ENCODE measurements at places on chromosomes 2 and 18.

DNA sequence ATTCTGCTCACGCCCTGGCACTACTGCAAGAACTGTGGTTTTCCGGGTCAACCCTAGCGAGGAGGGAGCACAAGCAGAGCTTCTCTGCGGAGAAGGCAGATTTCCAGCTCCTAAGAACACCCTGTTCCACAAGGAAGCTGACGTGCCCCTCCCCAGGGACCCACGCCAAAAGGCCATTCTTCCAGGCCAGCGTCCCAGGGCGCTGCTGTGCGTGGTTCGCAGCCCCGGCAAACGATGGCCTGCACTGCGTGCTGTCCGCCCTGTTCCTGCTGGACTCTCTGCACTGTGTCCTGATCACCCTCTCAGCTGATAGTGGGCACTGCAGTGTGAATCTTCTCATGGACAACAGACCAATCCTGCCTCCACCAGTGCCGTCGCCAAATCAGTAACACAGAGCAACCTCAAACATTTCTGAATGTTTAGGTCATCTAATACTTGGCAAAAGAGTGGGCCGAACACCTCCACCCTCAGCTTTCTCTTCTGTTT, 49.1 kb downstream of the ADI1 start:
- DNase-seq, result peak; percentile 58

GRCh38 chr2:113857464-113857863, 32.4 kb upstream of the ACTR3 start:
- no peak for DNase-seq

GRCh38 chr2:179612591-179613298, 248.7 kb downstream of the ZNF385B start:
- no peak for DNase-seq

DNA sequence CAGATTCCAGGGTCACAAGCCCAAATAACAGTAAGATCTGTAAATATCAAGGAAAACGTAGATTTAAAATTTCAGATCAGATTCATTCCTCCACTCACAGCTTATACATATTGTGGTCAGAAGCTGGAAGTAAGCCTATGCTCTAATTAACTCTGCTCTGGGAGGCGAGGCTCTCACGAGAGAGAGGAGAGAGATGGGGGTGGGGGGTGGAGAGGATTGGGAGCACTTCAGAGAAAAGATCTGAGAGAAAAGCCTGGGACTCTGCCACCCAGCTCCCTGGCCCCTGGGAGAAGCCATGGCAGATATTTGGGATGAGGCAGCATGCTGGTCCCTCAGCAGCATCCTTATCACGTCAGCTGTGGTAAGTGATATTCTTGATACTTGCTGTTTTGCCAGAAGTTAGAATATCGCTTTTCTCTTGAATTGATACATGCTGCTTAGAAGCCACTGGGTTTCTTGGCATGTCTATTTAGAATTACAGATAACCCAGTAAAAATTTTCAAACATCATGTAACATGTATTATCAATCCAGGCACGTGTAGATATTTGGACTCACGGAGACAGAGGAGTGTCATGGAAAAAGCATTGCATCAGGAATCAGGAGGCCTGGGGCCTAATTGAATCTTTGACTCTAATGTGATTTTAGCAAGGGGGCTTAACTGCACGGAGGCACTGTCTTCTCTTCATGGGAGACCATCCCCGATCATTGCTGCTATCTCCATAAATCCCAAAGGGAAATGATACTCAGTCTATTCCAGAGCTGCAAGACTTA, 265.4 kb downstream of the HRH4 start:
- DNase-seq, result no peak

- peak; percentile 25 for DNase-seq
Observed at GRCh38 chr2:219073413-219074129, 12.8 kb upstream of the IHH start.

- DNase-seq, result no peak
Observed at GRCh38 chr18:79754831-79755351, 42.8 kb upstream of the KCNG2 start.

DNA sequence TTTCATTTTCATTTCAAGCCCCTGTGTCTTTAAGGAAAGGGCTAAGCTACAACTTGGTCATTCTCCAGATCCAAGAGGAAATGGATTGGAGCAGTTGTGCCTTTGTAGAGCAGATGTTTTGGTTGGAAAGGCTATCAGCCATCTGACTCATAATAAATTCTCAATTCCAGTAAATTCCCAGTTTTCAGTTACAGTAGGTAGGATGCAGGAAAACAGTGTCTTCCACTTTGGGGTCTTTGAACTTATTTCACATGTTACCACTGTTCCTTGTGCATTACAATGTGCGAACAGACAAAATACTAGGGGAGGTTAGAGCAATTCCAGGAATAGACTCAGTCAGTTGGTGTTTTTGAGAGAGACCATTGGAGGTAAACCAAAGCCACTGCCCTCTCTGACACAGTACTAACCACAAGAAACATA, 211.9 kb downstream of the BABAM2 start:
- DNase-seq, result peak; percentile 27

DNA sequence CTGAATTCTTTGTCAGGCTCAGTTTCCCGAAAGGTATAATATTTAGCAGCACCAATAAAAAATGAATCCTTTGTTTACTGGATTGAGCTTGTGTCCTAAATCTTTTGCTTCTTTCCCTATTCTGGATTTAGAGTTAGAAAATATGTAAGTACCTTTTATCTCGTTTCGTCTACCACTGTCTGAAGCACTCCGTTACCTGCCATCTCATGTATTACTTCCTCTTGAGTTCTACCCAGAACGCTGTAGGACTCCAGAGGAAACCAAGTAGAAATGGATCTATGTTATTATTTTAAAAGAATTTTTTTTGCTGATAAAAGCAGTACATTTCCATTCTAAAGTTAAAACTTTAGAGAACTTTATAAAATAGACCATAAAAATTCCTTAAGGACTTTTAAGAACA, 13.5 kb downstream of the ANKRD12 start:
- DNase-seq, result no peak

- DNase-seq, result no peak
Observed at GRCh38 chr2:176242276-176242675, 27.0 kb upstream of the MTX2 start.

- DNase-seq, result peak; percentile 27
Observed at GRCh38 chr18:79092874-79093273, 23.7 kb downstream of the ATP9B start.

GRCh38 chr2:240611601-240612210, 13.6 kb upstream of the GPR35 start:
- DNase-seq, result no peak

GRCh38 chr18:43588838-43589237, 311.5 kb upstream of the SYT4 start:
- DNase-seq, result no peak

DNA sequence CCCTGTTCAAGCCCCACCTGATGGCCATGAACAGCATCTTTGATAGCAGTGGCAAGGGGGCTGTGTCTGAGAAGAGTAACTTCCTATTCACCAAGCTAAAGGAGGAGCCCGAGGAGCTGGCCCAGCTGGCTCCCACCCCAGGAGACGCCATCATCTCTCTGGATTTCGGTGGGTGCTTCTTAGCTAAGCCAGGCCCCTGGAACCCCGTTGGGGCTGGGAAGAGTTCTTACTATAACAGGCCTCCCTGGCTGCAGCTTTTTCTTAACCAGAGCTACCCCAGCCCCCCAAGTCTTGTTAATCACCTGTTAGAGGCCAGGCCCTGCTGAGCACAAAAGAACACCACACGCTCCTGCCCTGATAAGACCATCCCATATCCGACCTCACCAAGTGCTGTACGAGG, 79.4 kb downstream of the EPAS1 start:
- DNase-seq, result no peak

GRCh38 chr2:181872178-181872577, 19.4 kb upstream of the ITPRID2 start:
- DNase-seq, result no peak

GRCh38 chr2:204359076-204359475, 186.2 kb upstream of the PARD3B start:
- no peak for DNase-seq

DNA sequence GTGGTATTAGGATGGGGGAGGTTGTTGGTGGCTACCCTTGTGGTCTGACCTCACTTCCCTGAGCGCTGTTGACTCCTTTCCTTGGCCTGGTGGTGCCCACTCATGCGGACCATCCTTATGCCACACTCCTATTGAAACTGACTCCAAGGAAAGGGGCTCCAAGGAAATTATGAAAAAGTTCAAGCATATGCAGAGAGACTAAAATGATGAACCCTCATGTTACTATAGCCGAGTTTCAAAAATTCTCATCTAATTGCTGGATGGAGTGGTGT, 96.2 kb upstream of the STPG4 start:
- no peak for DNase-seq

DNA sequence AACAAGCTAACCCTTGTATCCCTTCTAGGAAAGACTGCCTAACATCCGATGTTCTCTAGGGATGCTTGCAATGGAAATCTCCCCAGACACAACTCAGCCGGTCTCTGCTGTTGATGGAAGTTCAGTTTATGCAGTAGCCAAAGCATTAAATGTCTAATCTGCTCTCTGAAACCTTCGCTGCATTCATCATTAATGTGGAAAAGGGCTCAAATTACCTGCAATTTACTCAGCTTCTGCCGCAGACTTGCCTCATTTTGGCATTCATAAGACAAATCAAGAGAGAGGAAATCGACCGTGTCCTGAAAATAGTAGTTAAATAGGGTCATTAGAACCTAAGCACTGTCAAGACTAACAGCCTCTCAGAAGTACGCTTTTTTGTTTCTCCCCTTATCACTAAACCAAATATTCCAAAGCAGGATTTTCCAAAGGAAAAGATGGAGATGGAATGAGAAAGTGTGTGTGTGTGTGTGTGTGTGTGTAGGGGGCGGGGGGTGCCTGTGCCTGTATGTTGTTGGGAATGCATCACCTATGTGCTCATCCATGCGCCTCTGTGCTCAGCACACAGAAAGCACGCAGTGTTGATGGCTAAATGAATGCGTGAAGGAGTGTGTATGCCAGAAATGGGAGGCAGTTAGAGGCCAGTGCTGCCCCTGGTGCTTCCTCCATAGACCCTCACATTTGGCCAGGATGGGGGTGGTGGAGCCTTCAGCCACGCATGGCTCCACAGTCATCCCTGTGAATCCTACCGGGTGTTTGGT, 7.4 kb downstream of the LCT start:
- no peak for DNase-seq

DNA sequence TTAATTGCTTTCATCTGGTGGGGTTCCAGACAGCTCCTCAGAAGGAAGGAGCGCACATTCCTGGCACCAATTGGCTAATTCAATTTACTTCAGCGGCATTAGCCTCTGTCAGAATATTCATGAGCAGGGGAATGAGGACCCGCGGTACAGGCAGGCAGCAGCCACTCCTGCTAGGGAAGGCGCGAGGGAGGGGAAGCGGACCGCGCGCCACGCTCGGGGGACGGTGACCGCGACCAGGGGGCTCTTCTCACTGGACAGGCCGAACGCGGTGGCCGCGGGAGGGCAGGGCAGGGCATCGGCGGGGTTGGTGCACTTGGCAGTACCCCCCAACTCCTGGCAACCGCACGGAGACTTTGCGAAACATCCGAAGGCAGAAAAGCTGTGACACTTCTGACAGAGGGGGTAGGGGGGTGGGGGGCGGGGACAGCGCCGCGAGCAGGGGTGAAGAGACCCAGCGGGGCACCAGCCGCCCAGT, at the start of gene CDH20:
CDH20 (plus strand) TSS at position 160 of the 475 bp plus-strand sequence.
- DNase-seq, result no peak

GRCh38 chr2:30362468-30363081, 84.5 kb upstream of the LCLAT1 start:
- DNase-seq, result no peak

DNA sequence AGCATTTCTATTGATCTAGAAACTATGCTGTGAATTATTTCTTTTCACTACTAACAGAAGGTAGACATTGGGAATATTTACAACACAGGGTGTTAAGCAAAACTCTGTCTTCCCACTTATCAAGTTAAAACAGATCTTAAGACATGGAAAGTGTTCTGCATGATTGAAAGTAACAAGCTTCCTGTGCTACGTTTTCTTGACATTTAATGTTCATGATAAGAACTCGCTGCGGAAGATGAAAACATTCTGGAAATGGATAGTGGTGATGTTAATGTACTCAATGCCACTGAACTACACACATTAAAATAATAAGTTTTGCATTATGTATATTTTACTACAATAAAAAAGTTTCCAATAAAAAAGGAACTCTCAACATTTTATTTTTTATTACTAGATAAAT, 74.4 kb upstream of the SCN7A start:
- no peak for DNase-seq

GRCh38 chr2:150355440-150355839, 132.0 kb downstream of the RND3 start:
- no peak for DNase-seq

DNA sequence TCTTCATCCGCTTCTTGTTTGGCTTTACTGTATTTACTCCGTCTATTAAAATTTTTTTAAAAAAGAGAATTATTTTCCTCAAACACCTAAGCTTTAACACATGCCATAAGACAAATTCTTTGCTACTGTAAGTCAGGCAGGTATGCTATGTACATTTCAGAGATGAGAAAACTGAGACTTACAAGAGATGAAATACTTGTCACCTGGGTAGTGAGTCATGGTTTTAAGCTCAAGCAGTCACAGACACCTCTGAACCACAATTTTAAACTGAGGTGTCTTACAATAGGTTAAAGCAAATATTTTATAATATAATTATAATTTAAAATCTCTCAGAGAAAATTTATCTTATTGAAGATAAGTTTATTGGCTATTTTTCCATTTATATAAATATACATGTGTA, 126.0 kb downstream of the EPHA4 start:
- no peak for DNase-seq

DNA sequence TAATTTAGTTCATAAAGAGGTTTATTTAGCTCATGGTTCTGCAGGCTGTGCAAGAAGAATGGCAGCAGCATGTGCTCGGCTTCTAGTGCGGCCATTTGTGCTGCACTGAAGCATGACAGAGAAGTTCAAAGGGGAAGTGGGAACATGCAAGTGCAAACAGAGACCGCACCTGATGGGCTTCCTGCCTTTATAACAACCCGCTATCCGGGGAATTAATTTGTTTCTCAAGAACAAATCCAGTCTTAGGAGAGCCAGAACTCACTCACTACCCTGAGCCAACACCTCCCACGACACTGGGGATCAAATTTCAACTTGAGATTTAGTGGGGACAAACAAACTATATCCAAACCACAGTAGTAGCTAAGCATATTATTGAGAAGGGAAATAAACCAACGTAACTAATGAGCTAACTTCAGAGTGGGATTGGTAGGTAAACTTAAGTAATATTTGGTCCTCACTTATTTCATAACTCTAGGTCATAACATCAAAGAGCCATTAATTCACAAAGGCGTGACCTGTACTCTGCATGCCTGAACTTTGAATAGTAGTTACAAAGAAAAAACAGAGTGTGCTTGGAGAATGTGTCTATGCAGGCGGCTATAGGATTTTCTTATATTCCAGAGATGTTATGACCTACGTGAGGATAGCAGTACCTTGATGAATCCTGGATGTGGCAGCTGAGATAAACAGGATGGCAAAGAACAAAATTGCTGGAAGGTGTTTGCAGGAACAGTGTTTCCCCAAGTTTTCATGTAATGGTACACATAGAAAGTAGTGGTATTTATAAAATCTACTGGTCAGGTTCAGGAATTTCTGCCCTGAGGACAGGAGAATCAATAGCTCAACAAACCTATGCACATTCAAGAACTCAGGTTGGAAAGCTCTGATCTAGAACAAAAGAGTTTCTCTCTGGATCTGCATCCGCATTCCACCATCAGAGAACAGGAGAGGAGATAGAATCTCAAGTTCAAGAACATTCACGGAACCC, 845.9 kb upstream of the ID2 start:
- no peak for DNase-seq

GRCh38 chr18:48201337-48202005, 207.7 kb downstream of the ZBTB7C start:
- no peak for DNase-seq

Data from foreskin keratinocyte (primary cell).